ENCODE measurements at places on chromosomes 12 and 14. TPM values are rescaled to one million over a fixed set of nuclear protein-coding genes. Genes with fewer than 3 reads are reported as not detected.

RHOJ gene
- total RNA-seq, result 14.6 TPM

GPRC5D gene
- not detected for total RNA-seq

LRRC43 gene
- 0.74 TPM for total RNA-seq

SPRING1 gene
- 11.0 TPM for total RNA-seq

ADAM21 gene
- total RNA-seq, result 0.38 TPM

MUCL1 gene
- total RNA-seq, result not detected

RNASE9 gene
- total RNA-seq, result not detected

PTGER2 gene
- 0.60 TPM for total RNA-seq

DNA sequence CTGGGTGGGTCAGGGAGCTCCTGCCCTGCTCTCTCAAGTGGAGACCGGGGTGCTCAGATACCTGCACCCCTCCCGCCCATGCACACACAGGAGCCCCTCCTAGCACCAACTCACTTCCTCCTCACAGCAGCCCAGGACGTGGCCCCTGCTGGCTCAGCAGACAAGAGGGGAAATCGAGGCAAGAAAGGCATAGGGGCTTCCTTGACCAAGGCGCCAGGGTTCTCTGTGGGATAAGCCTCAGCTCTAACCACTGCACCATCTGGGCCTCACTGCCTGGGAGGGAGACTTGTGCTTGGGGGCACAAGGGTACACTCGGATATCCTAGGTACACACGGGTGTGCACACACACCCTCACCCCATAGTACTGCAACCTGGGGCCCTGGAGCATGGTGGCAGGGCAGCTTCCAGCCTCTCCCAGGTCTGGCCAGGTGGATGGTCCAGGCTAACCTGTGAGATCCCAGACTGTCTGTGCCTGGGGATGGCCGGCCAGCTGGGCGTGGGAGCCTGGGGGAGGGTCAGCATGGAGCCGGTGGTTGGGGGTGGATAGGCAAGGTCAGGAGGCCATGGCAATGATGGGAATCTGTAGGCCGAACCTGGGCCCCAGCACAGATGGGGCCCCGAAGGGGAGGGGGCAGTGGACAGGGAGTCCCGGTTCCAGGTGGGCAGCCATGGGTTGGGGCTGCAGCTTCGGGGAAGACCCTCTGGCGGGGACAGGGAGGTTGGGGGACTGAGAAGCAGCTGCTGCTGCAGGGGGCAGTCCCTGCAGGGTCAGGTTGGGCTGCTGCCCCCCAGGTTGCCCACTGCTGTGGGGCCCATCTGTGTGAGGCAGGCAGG is 312.4 kb downstream of the TMEM121 start:
- H3K4me3 ChIP-seq, result no peak overlapping the region
- no peaks in the 10 kb centered on the region for H3K4me1 ChIP-seq
- no peak overlapping the region for H3K27ac ChIP-seq
- no peak for DNase-seq

DNA sequence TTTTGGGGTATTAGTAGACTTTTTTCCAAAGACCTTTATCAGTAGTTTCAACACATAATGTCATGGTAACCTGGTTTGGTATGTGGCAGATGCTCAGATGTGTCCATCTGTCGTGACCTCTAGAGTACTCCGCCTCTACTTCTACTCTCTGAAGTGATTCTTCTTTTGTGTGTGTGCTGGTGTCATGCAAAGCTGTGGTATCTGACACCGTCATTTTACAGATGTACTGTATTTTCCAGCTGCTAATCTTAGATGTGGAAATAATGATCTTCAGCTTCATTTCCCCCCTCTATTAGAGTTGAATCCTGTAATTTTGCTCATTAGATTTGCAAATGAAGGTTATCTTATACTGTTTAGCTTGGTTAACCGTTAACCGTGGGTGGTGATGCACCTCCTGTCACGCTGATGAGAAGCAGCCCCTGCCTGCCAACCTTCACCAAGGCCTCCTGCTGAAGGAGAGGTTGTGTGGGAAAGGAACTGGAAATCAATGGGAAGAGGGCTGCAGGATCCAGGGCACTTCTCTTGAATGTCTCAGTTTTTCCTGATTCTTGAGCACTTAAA is 222.4 kb upstream of the AMIGO2 start:
- H3K27me3 ChIP-seq, result peaks cover 11% of the 10 kb centered on the region
- H3K36me3 ChIP-seq, result no peaks in the 10 kb centered on the region
- no peak overlapping the region for H3K4me3 ChIP-seq
- H3K4me1 ChIP-seq, result no peaks in the 10 kb centered on the region
- H3K27ac ChIP-seq, result no peak overlapping the region
- DNase-seq, result no peak

DNA sequence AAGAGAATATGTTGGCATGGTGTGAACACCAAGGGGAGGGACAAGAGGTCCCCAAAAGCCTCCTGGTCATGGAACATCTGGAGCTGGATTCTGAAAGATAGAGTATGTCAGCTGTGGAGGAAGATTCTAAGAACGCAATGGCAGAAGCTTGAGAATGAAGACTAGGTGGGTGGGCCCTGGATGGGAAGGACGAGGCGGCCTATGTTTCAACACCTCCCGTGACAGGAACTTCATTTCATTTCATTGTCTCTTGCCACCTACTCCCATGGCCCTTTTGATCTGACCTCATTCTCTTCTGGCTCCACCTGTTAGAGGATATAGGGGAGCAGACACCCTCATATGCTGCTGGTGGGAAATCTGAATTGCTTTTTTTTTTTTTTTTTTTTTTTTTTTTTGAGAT is 3.3 kb downstream of the UNG start:
- no peak for DNase-seq
- H3K4me3 ChIP-seq, result no peak overlapping the region
- H3K4me1 ChIP-seq, result peaks cover 37% of the 10 kb centered on the region
- H3K36me3 ChIP-seq, result peaks cover 54% of the 10 kb centered on the region
- H3K27ac ChIP-seq, result no peak overlapping the region

DNA sequence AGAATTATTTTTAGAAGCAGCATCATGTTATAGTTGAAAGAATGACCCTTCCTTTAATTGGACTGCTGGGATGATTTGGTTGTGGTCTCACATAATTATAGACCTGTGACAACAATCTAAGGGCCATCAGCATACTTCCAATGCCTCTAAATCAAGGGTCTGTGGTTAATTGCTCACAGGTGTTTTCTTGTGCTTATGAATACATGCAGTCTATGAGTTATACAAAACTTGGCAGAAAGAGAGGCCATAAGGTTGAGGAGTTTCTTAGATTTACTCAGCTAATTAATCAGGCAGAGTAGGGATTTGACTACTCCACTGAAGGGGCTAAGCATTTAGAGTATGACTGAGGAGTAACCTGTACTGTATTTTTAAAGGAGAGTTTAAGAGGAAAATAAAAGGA is 37.0 kb upstream of the FRMD6 start:
- H3K27me3 ChIP-seq, result no peaks in the 10 kb centered on the region
- peaks cover 13% of the 10 kb centered on the region for H3K4me1 ChIP-seq
- H3K36me3 ChIP-seq, result no peaks in the 10 kb centered on the region
- no peak overlapping the region for H3K4me3 ChIP-seq

DNA sequence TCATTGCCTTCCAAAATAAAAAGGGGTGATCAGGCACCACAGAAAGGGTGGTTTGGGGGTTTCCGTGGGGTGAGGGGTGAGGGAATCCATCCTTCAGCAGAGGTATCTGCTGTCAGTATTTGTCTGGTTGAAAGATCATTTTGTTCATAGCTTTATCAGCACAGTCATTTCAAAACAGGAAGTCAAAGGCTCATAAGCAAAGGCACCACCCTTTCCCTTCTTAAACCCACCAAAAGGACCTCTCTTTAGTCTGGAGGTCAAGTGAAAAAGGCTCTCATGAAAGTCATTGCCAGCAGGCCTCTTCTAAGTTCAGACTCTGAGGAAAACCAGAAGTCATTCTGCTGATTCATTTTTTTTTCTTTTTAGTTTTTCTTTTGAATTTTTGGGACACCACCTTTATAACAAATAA is 6.2 kb downstream of the CHST11 start:
- no peak overlapping the region for H3K4me3 ChIP-seq
- H3K27me3 ChIP-seq, result no peaks in the 10 kb centered on the region
- no peaks in the 10 kb centered on the region for H3K36me3 ChIP-seq
- no peak for DNase-seq
- H3K4me1 ChIP-seq, result peaks cover 59% of the 10 kb centered on the region

- DNase-seq, result no peak
- no peak overlapping the region for H3K4me3 ChIP-seq
- no peaks in the 10 kb centered on the region for H3K4me1 ChIP-seq
Measured at GRCh38 chr14:54450535-54450934, 9.4 kb upstream of the CNIH1 start.

GRCh38 chr14:101102875-101103274 is 199.4 kb upstream of the RTL1 start:
- no peaks in the 10 kb centered on the region for H3K36me3 ChIP-seq
- H3K4me3 ChIP-seq, result no peak overlapping the region
- no peak overlapping the region for H3K27ac ChIP-seq
- H3K4me1 ChIP-seq, result no peaks in the 10 kb centered on the region

- no peak for DNase-seq
- H3K27me3 ChIP-seq, result no peaks in the 10 kb centered on the region
- no peaks in the 10 kb centered on the region for H3K4me1 ChIP-seq
- no peak overlapping the region for H3K27ac ChIP-seq
Measured at GRCh38 chr12:72346363-72346944, 74.3 kb downstream of the TRHDE start.
